ENCODE measurements at places on chromosomes 3 and 15.

- no peak for DNase-seq
Measured at GRCh38 chr15:72421484-72421883, 23.4 kb downstream of the TMEM202 start.

- no peak for DNase-seq
Measured at GRCh38 chr3:190016966-190017365, 103.7 kb downstream of the P3H2 start.

GRCh38 chr15:40807888-40808461 is 702 bp upstream of the DNAJC17 start:
- no peak for DNase-seq

GRCh38 chr3:47475029-47475569 is 642 bp downstream of the SCAP start:
- no peak for DNase-seq

DNA sequence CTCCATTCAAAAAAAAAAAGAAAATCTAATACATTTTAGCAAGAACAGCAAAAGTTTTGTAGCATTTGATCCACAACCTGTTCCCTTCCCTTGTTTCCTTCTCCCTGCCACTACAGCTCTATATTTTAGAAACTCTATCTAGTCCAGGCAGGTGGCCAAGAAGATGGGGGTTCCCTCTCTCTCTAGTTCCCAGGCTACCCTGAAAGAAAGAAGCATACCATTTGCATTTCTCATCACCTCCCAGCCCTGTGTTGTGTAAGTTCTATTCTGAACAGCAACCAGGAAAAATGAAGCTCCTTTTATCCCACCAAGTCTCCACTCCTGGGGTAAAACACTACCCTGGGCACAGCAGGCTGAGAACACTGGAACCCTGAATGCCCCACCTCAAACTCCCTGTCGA is 100.0 kb downstream of the PCCB start:
- no peak for DNase-seq

DNA sequence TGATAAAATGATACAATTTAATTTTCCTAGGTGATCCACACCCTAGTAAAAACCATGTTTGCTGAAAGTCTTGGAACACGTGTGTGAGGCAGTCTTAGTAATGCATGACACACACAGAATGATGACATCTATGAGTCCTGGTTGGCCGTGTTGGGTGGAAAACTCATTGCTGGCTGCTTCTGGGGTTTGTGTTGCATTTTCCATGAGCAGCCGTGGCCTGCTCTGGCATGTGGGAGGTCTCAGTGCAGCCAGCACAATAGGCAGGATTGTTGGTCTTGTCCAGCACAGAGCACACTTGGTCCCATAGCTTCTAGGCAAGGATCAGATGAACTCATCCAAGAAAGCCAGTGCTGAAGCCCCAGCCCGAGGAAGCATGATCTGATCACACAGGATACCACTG is 172.8 kb upstream of the UBE3A start:
- DNase-seq, result no peak

DNA sequence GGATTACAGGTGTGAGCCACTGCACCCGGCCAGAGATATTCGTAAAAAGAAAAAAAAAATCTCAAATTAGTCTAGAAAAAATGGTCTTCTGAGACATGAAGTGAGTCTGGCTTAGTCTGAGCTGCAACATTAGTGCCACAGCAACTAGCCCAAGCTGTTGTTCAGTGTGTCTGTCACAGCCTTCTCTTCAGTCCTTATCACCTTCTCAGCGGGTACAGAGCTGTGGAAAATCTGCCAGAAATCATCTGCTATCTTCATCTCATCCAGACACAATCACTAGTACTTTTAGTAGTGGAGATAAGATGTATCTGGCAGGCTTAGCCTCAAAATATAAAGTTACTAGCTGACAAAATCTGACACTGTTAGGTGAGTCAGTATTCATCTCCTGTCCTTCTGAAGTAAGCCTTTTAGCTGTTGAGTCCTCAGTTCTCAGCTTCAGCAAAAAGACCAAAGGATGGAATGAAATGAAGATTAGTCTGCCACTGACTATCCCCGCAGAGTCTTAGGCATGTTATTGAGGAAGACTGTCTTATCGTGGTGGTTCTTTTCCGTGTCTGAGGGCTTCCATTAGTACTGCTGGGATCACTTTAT is 120.5 kb upstream of the CGNL1 start:
- no peak for DNase-seq

GRCh38 chr15:56491110-56491722 is 26.3 kb upstream of the MNS1 start:
- no peak for DNase-seq

- no peak for DNase-seq
Measured at GRCh38 chr3:43670635-43671522, 19.9 kb upstream of the ABHD5 start.

- no peak for DNase-seq
Measured at GRCh38 chr15:92963794-92964193, 63.7 kb downstream of the CHD2 start.

GRCh38 chr15:80944818-80945217 is 44.8 kb downstream of the MESD start:
- DNase-seq, result no peak

DNA sequence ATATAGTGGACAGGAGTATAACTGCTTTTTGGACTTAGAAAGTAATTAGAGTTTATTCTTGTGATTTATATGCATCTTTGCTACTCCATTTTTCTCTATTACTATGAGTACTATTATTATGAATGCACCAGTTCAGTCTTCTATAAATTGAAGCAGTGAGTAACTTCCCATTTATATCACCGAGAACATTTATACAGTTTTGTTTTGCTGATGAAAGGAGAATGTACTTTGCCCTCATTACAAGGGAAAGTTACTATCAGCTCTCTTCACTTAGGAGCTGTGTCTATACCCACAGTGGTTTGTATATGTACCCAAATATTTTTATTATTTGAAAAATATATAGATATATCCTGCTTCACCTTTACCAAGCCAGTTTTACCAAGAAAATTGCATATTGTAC is 5.7 kb downstream of the KBTBD12 start:
- DNase-seq, result no peak

DNA sequence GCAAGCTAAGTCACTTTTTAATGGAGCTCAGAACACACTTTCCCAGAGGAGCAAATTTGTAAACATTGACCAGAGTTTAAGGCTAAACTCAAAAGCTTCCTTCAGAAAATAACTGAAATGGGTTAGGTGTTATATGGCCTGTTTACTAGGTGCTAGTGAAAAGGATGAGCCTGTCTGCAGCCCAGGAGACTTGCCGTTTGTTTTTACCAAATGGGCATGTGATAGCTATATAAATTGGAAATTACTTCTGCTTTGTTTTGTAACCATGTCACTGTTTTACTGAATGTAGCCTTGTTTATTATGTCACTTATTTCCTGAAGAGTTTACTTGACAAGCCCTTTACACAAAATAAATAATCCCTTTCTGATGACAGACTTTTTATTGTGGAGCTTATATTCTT is 109.4 kb upstream of the THSD4 start:
- DNase-seq, result no peak

- no peak for DNase-seq
Measured at GRCh38 chr3:159236321-159236720, 434.5 kb downstream of the MFSD1 start.

- no peak for DNase-seq
Measured at GRCh38 chr3:114903213-114903612, 243.9 kb downstream of the ZBTB20 start.

DNA sequence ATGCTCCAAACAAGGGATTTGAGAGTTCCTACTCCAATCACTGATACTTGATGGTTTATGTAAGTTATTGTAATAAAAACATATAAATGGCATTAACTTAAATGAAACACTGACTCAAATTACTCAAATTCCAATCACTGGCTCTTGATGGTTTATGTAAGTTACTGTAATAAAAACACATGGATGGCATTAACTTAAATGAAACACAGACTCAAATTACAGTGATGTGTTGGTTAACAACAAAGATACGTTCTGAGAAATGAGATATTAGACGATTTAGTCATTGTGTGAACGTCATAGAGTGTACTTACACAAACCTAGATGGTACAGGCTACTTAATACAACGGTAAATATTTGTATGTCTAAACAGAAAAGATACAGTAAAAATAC is 6.6 kb downstream of the MOBP start:
- DNase-seq, result no peak

DNA sequence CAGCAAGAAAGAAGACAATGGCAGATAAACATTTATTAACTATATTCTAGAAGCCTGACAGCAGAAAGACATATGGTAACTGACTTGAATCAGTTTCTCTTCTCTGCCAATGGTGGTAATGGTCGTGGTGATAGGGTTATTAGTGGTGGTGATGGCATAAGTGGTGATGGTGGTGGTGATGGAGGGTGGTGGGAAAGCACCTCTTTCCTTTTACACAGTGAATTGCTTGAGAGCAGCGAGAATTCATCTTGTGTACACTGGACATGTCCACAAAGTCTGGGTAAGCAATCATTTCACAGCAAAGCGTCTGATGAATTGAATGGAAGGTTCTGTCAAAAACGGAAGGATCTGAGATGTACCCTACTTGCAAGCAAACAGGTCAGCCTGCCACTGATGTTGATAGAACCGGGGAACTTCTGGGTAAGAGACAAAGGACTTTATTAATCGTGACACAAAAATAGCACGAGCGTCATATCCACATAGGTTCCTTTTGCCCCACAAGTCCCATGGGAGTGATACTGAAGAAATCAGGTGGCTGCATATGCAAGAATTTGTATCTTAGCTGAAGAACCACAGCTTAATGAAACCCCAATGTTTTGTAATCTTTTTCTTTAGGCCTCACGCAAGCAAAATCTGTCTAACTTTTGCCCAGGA is 23.5 kb upstream of the TBC1D5 start:
- no peak for DNase-seq

DNA sequence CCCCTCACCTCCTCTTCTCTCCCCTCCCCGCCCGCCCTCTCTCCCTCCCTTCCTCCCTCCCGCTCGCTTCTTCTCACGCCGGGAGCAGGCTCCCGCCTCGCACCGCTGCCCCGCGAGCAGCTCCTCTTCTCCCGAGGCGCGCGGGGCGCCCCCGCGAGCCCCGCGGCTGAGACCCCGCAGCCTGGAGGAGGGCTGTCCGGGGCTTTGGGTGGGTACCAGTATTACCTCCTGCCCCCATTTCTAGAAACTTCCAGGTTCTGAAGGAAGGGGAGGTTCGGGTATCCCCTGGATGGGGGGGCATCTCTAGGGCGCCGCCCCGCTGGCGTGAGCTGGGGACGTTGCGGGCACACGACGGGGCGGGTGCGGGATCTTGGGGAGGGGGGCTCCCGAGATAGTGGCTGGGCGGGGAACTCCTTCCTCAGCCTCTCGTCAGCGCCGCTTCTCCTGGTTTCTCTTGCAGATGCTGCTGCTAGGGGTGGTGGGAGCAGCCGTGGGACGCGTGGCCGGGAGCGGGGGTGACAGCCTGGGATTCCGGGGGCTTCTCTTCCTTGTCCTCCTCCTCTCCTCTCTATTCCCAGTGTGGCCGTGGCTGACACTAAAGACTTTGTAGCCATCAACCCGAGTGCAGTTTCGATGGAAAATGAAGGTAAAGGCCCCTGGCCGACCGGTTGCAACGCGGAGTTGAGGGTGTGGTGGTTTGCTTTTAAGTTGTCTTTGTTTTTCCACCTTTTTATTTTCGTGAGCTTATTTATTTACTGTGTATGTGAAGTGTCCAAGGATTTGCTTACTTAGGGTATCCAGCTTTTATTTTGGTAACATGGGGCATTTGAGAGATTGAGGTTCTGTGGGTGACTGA is 474 bp downstream of the ATP2C1 start:
- DNase-seq, result peak; percentile 39

DNA sequence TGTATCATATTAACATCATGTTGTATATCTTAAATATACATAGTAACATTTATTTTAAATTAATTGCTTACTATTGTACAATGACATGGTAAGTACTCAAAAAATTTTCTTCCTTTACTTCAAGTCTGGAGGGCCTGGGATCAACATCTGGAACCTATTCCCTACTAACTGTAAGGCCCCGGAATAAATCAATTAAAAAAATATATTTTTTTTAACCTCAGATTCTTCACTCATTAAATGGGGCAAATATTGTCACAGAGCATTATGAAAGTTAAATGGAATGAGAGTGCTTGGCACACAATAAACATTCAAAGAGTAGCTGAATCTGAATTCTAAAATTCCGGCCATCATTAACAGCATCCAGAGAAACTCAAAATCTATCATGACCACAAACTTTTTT is 16.5 kb downstream of the GSK3B start:
- no peak for DNase-seq

- DNase-seq, result no peak
Measured at GRCh38 chr3:159733194-159733860, 255.3 kb upstream of the IL12A start.

- DNase-seq, result no peak
Measured at GRCh38 chr3:59266551-59266950, 216.7 kb upstream of the CFAP20DC start.

DNA sequence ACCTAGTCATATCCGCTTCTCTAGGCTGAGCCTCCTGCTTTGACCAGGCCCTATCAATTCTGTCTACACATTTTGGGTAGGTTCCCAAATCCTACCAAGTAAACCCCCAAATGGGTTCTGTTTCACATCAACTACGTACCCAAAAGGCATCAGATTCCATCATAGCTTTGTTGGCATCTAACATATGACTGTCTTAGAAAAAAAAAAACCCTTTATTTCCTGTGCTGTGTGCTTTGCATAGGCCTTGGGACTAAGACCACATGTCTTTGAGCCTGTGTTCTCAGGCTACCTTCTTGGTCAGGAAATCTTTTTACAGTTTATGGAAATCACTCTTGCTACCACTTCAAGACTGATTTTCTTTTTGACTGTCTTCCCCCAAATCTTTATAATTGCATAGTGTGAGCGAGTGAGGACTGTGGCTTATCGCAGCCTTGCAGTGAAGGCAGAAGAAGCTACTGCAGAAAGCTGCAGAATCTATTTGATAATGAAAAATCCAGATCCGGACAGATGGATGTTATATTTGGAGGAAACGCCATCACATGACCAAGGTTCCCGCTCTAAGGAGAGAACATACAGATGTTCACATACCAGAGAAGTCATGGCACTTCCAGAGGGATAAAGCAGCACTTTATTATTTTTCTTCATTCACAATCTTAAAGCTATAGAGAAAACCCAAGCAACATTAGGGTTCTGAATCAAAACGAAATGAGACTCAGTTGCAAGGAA is 111.2 kb downstream of the EOMES start:
- no peak for DNase-seq

DNA sequence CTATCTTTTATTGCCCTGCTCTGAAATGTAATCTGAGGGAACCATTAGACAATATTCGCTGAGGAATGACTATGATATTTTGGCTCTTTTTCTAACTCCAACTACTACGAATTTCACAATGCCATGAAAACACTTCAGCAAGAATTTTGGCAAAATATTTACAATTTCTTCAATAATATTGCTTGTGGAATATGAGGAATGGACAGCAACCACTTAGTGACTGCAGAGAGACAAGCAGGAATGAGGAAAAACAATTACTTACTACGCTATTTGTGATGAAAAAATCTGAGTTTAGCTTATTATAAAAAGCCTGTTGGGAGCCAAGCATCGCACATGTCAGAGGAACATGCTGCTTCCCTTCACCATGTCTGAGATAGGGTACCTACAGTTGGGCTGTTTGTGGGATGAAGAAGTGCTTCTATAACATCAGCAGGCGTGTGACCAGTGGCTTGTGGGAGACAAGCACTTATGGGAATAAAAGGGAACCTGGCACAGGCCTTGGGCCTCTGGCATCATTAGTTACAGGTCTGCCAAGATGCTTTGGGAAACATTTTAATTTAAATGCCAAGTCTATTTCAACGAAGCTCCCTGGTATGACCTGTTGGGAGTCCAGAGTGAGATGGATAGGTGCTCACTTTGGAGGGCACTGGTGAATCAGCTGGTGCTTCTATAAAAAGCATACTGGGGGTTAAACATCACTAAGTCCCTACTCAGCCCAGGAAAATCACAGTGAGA is 2.7 kb upstream of the PLCL2 start:
- DNase-seq, result no peak

- no peak for DNase-seq
Measured at GRCh38 chr3:185649414-185649813, 63.3 kb downstream of the SENP2 start.
